ENCODE measurements at places on chromosomes 16 and 17.

DNA sequence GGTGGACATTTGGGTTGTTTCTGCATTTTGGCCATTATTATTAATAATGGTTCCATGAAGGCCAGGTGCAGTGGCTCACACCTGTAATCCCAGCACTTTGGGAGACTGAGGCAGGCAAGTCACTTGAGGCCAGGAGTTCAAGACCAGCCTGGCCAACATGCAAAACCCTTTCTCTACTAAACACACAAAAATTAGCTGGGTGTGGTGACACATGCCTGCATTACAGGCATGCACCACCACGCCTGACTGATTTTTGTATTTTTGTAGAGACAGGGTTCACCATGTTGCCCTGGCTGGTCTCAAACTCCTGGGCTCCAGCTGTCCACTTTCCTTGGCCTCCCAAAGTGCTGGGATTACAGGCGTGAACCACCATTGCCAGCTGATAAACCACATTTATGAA, 58.5 kb downstream of the TNFRSF13B start:
- DNase-seq = no peak

DNA sequence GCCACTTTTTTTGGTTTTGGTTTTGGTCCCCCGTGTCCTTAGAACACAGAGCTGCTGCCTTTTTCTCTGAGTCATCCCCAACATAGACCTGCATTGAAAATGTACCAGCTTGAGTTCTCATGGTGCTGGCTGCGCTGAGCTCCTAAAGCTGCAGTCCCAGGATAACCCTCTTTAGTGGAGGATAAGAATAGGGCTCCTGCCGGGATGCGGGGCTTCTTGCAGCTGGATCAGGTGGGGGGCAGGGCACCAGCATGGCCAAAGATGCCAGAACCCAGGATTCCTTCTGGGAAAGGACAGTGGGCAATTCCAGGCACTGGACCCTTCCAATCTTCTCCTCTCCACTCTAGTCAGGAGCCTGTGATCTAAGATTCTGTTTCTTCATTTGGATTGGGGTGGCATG, 8.3 kb upstream of the CLUH start:
- DNase-seq = no peak

DNA sequence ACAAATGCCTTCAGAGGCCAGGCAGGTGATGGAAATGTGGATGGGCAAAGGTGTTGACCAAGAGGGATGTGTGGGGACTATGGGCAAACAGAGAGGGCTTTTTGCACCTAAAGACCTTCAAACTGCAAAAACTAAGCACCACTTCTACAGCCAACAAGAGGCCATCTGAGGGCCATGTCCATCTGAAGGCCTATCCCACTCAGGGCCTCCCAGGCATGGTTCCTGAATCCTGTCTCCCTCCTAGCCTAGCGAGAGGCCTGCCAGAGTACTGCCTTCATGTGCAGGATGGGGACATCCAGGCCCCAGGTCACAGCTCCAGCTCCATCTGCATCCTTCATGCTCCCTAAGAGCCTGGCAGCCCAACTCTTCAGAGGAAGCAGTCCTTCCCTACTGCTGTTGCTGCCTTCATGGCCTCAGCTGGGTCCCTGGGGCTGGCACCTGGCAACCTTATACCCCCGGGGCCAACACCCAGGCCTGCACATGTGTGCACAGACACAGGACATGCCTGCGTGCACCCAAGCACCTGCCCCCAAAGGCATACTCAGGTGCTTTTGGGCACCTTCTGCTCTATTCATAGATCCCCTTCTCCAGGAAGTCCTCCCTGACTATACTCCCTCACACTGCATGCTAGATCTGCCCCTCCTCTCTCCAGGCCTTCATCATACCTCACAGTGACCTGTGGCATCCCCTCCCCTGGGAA, 95.2 kb downstream of the C16orf78 start:
- DNase-seq = no peak

DNA sequence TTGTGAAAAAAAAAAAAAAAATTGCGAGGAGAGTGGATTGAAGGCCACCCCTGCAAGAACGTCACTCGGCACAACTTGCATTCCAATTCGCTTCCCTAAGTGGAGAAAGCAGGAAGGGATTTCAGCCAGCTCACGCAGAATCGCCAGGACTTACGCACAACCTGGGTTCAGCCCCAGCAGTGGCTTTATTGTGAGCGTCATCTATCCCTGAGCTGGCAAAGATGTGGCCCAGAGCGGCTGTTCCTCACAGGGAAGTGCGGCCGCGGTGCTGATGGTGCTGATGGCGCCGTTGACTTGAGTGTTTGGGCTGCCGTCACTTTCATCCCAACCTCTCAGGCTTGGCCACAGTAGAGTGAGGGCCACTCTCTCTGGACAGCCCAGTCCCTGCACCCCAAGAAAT, 197.6 kb downstream of the NTN1 start:
- no peak for DNase-seq
